ENCODE measurements at places on chromosomes 7 and 10. TPM values are rescaled to one million over a fixed set of nuclear protein-coding genes. Genes with fewer than 3 reads are reported as not detected.

GRCh38 chr7:114755856-114756255 lies 166.0 kb upstream of the MDFIC start:
- no peak for DNase-seq

- no peak for DNase-seq
Measured at GRCh38 chr7:139775829-139776266, 1.9 kb downstream of the HIPK2 start.

- no peak for DNase-seq
Measured at GRCh38 chr7:14125998-14126397, 136.5 kb upstream of the ETV1 start.

- no peak for DNase-seq
Measured at GRCh38 chr7:112130729-112131410, 75.3 kb downstream of the DOCK4 start.

Gene GHRHR
- total RNA-seq, result 5.9 TPM

Gene ZNF736
- total RNA-seq, result not detected
